Activated CD4-positive, alpha-beta T cell treated with anti-CD3 and anti-CD28 coated beads for 24 hours (primary cell): ENCODE measurements at places on chromosomes 4 and X.

DNA sequence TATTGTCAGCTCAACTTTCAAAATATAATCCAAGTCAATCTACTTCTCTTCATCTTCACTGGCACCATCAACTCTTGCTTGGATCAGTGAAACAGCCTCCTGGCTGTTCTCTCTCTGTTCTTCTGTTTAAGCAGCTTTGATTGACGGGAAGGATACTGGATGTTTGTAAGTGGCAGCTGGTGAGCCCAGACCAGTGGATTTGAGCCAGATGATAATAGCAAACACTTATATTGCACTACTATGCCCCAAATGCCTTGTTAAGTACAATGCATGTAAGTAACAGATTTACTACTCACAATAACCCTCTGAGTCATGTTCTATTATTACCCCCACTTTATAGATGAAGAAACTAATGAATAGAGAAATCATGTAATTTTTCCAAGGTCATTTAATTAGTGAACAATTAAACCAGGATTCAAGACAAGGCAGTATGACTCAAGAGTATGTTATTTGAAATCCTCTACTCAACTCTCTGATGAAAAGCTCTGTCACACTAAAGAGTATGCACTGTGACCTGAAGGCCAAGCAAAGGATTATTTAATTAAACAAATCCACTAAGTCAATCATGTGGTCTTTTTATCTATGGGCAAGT, 44.8 kb downstream of the SPANXN3 start:
- DNase-seq: no peak

DNA sequence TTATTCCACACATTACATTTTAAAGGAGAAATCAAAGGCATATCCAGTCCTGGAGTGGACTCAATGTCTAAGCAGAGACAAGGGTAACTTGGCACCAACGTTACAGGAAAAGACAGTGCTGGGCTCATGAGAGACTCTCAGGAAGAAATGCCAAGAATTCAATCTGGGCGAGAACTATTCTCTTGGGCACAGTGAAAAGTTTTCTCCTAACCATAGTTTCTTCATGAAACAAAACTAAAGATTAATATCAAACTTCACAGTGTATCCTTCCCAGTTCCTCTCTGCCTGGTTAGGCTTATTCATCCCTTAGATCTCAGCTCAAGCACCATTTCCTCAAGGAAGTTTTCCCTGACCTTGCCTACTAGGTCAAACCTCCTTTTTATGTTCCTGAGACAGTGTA, 109.4 kb upstream of the TLL1 start:
- no peak for DNase-seq

- no peak for DNase-seq
Measured at GRCh38 chr4:98626350-98626749, 32.1 kb downstream of the TSPAN5 start.

DNA sequence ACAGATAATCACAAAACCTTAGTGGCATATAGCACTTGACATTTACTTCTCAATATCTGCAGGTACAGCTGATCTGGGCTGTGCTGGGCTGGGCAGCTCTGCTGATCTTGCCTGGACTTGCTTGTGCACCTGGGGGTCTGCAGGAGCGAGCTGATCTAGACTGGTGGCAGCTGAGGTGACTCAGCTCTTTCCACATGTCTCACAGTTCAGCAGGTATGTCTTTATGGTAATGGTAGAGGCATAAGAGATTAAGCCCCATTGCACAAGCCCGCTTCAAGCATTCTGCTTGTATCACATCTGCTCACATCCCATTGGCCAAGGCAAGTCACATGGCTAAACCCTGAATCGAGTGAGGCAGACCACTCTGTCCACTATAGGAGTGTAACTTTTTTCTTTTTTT, 506.7 kb downstream of the BCOR start:
- DNase-seq: no peak

DNA sequence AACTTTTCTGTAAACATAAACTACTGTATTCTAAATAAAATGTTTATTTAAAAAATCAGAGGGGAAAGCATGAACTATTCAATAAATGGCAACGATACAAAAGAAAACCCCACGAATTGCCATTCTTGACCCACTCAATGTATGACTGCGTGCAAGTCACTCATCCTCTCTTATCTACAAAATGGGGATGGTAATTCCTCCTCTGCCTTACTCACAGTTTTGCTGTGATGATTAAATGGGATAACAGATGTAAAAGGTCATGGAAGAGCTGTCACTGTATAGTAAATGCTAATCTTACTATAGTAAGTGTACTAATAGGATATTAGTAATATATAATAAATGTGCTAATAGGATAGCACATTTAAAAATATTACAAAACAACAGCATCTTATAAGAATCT, 173.4 kb downstream of the SCFD2 start:
- no peak for DNase-seq

- DNase-seq: no peak
Measured at GRCh38 chrX:119684916-119685224, 8.1 kb downstream of the SEPTIN6 start.

DNA sequence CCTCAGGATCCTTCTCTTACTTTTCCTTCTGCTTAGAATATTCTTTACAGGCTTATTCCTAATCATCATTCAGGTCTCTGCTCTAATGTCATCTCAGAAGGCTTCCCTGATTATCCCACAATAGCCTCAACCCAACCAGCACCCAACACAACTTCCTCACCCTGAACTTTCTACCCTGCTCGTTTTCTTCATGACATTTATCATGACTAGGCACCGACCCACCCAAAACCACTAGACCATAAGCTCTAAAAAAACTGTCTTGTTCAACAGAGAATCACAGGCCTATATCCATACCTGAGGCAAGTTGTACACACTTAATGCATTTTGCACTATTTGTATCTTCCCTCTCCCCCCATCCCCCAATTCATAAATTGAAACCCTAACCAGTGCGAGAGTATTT, 95.3 kb downstream of the SH3RF1 start:
- DNase-seq: no peak
